Hematopoietic multipotent progenitor cell treated with erythropoietin and hydrocortisone succinate and interleukin-3 and kit ligand, for 6 days (in vitro differentiated cells): ENCODE measurements at places on chromosomes 7 and 10.

DNA sequence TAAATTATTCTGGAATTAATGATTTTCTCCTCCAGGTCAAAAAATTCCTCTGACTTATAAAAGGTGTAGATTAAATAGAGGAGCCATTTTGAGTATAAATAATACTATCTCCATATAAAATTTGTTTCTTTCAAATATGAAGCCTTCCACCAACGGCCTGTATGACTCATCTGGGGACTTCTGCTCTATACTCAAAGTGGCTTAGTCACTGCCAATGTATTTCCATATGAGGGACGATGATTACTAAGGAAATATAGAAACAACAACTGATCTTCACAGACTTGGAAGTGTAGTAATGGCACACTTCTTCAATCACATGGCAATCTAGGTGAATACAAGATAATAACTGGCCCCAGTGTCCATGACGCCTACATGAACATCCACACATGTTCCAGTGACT is 335.6 kb upstream of the HGF start:
- DNase-seq: peak; percentile 1

DNA sequence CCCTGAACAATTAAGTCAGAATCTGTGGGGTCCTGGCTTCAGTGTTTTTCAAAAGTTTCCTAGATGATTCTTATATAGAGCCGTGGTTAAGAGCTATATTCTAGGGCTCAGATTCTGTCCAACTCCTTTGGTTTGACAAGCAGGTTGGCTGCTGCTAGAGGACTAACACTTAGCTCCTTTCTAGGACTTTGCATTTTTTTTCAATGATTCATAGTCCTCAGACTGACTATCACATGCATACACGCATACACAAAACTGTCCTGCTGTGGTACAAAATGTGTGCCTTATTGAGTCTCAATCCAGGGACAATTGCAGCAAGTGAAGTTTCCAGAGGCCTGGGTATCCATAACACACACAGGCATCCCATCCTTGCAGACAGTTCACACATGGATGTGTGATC is 392.0 kb downstream of the NRG3 start:
- no peak for DNase-seq

DNA sequence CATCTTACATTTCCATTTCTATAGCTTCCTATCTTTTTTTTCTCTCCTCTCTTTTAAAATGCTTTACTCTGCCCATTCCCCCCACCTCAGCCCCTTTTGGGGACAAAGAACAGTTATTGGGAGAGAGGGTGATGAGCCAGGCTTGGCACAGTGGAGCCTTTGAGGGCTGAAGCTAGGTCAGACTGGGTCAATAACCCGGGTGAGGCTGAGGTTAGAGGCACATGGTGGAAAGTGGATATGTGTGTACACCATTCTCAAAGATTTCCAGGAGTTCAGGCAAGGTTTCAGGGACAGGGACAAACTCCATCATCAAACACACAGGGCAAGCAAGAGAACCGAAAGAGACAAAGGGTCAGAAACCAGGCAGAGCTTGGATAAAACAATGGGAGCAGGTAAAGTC is 11.5 kb downstream of the ABCB4 start:
- DNase-seq: no peak

DNA sequence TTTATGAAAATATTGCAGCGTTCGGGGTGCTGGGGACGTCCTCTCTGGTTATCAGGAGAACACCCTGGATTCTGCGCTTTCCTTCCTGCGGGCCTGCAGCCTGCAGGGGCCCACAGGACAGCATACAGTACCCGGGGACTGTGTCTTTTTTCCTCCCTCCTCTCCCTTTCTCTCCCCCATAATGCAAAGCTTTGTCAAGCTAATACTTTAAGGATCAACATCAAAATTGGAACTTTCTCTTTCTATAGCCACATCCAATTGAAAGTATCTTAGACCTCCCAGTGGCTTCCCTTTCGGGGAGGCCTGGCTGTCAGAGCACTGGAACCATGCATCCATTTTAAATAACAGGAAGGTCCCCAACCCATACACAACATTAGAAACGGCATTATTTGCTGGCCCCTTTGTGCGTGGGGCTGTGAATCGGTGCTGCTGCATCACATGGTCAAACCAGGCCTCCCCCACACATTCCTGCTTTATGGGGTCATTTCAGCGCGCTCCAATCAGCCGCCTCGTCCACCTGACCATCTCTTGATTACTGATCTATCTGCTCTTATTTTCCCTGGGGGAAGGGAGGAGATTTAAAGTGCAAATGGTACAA is 505.1 kb downstream of the DNAJB6 start:
- no peak for DNase-seq

GRCh38 chr7:37918526-37918925 is 1.9 kb upstream of the SFRP4 start:
- DNase-seq: no peak

DNA sequence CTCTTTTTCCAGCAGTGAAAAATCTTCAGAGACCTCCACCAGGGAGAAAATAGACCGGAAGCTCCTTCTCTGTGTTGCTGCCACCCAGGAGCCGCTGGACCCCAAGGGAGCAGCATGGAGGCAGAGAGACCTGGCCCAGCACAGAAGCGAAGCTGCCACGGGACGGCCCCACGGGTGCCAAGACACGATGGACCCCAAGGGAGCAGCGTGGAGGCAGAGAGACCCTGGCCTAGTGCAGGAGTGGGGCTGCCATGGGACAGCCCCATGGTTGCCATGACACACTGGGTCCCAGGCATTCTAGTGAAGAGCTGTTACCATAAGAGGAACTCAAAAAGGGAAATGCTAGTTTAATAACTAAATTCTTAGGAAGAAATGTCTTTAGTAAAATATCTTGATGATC is 186.3 kb downstream of the PTPRN2 start:
- DNase-seq: no peak
